ENCODE measurements at places on chromosomes 13 and 19.

DNA sequence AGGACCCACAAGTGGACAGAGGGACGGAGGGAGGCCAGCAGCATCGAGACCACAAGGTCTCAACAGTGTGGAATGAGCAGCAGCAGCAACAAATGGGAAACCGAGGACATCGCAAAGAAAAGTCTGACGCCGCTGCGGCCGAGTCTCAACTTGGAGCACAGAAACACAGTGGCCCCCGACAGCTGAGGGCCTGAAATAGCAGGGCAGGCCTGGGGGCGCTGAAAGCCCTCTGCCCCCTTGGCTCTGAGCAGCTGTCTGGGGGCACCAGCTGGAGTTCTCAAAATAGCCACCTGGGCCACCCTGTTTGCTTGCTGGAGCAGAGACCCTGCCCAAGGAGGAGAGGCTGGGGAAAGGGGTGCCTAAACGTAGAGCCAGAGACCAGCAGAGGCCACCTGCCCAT, 5.9 kb upstream of the ISYNA1 start:
- DNase-seq, result no peak

DNA sequence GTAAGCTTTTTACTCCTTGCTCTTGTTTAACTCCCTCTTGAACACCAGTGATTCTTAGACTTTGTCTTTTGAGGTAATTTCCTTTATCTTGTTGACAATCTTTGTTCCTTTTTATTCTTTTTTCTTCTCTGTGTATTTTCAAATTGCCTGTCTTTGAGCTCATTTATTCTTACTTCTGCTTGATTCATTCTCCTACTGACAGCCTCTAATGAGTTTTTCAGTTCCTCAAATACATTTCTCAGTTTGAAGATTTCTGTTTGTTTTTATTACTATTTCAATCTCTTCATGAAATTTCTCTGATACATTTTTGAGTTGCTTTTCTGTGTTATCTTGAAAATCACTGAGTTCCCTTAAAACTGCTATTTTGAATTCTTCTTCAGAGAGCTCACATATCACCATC, 154.1 kb downstream of the ATP8A2 start:
- DNase-seq, result no peak

GRCh38 chr19:39032063-39032918, at the start of gene FBXO27:
Gene FBXO27 (minus strand): TSS chr19:39032549. CDS start chr19:39032227, 322 bp downstream.
- no peak for DNase-seq

DNA sequence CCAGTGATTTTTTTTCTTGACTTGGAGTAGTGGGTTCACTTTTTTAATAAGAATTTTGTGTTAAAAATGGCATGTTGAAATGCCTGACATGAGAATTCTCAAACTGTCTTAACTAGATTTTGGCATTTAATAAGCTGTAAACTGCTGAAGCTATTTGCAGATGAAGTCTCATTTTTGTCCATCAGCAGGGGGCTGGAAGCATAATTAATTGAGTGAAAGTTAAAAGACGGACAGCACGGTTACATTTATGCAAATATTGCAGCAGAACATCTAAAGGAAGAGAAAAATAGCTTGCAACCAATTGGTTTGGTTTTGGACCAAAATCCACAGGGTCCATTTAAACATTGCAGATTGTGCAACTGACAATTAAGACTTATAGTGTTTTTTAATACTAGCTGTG, 837.3 kb upstream of the KLHL1 start:
- DNase-seq, result no peak

- DNase-seq, result no peak
These were observed 48.8 kb downstream of the DCLK1 start for GRCh38 chr13:36082396-36082795.

GRCh38 chr13:51542346-51543242, 41.7 kb upstream of the WDFY2 start:
- no peak for DNase-seq

DNA sequence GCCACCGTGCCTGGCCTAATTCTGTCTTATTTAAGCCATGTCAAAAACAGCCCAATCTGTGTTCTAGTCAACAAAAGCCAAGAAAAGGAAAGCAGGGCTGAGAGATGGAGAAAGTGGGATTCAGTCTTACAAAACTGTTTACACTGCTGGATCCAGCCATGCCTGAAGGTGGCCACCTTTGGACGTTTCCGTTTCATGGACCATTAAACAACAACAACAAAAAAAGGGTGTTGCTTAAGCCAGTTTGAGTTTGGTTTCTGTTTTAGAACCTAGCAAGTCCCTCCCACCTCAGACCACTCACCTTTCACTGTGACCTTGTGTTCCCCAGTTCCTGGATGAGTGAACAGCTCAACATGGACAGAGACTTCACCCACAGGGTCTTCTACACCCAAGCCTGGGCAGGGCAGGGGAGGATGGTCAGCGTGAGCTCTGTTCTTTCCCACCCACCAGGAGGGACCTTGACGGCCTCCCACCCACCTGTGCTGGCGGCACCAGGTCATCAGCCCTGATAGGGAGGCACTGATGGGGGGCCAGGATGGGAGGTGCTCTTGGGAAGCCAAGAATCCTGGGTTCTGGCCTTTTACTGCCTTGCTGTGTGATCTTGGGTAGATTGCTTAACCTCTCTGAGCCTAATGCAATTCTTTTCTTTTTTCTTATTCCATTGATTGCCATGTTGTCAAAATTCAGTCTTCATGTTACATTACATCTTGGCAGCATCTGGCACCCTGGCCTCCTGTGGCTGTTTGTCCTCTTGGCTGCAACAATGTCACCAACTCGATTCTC, 56.2 kb downstream of the COLGALT1 start:
- DNase-seq, result no peak

DNA sequence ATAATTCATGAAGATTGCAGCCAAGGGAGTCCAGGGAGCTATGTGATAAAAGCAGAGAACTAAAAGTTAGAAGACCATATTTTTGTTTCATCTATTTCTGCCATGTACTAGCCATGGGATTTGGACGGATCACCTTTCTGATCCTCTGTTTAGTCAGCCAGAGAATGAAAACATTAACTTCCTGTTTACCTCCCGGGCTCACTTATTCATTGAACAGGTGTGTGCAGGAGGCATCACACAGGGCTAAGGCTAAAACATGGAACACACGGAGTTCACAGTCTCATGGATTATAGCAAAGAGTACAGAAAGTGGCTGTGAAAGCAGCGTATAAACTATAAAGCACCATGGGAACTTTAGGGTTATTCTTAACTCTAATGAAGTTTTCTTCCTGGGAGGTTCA, 96.8 kb downstream of the GPR12 start:
- no peak for DNase-seq

- no peak for DNase-seq
These were observed 521.0 kb downstream of the SUCLA2 start for GRCh38 chr13:47480121-47480520.

DNA sequence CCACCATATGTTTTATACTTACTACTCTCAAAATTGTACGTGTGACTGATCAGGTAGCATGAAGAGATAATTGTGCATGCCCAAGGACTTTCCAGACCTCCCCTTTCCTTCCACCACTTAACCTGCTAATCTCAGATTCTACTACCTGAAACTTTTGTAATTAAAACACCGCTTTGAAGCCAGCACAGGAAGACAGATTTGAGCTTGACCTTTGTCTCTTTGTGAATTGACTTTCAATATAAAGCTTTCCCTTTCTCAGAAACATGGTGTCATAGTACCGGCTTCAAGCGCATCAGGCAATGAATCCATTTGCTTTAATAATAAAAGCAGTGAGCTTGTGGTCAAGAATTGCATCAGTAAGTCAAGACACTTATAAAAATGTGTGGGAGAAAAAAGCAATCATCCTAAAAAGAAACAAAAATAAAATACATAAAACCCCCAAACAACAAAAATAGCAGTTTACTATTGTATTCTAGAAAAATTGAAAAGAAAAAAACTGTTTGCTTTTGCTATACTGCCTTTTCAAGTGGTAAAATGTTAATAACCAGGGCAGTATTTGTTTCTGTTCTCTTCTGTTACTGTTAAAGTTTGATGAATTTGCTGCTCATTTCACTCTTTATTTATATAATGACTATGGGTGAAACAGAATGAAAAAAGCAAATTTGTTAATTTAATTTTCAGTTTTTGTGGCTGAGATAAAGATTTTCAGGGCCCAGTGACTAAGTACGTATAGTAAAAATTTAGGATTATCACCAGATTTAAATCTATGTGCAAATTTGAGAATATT, 2075.3 kb downstream of the PCDH9 start:
- DNase-seq, result no peak

DNA sequence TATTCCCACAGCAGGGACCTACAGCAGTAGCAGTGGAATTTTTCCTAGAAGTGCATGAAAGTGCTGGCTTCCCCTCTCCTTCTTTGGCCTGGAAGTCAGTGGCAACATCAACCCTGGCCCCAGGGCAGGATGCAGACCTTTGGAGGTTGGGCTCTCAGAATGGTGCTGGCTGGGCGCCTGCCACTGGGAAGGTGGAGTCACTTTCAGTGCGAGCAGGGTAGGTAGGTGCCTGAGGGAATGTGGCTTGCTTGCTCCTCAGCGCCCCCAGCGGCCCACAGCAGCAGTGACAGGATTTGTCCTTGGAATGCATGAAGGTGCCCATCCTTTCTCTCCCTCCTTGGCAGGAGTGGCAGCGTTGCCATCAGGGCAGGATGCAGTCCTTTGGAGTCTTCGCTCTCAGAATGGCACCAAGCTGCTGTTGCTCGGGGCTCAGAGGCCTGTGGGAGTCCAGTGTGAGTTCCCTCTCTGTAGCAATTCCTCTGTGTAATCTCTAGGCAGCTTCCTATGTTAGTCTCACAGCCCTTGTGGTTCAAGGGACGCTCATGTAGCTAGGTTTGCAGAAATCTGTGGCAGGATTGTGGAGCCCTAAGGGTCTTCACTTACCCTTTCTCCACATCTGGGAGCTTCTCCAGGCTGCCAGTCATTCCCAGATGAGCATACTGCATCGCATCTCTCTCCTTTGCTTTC, 354.4 kb upstream of the DACH1 start:
- no peak for DNase-seq

DNA sequence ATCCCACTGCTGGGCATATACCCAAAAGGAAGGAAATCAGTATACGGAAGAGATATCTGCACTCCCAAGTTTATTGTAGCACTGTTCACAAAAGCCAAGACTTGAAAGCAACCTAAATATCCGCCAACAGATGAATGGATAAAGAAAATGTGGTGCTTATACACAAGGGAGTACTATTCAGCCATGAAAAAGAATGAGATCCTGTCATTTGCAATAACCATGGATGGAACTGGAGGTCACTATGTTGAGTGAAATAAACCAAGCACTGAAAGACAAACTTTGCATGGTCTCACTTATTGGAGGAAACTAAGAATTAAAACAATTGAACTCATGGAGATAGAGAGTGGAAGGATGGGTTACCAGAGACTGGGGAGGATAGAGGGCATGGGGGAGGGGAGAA, 6.5 kb upstream of the SIGLEC14 start:
- no peak for DNase-seq

- DNase-seq, result no peak
These were observed 134.3 kb downstream of the ZDHHC20 start for GRCh38 chr13:21324803-21325202.

- no peak for DNase-seq
These were observed 298.2 kb downstream of the MYO16 start for GRCh38 chr13:108927615-108928014.

- DNase-seq, result no peak
These were observed 47.9 kb upstream of the ZNRF4 start for GRCh38 chr19:5407356-5407755.

DNA sequence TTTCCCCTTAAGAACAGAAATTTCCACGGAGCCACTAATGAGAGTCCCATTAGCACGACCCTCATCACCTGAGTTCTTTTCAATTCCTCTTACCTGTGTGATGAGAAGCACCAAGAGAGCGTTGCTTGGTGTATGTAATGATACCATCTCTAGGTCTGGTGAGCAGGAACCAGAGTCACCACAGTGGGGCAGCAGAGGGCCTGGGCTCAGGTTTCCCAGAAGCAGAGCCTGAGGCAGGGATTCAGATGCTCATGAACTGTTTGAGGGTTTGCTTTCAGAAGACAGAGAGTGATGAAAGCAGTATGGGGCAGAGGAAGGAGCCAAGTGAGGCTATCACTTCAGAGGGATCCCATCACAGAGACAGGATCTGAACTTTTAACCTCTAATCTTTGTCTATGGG, 3.1 kb upstream of the PTPRH start:
- DNase-seq, result no peak

Data from activated gamma-delta T cell (primary cell).